NCI-H1105 (cell line): ENCODE measurements at places on chromosomes 6 and 20.
A peak's percentile ranks its signal among the peaks of the same experiment; 100 is the strongest.

DNA sequence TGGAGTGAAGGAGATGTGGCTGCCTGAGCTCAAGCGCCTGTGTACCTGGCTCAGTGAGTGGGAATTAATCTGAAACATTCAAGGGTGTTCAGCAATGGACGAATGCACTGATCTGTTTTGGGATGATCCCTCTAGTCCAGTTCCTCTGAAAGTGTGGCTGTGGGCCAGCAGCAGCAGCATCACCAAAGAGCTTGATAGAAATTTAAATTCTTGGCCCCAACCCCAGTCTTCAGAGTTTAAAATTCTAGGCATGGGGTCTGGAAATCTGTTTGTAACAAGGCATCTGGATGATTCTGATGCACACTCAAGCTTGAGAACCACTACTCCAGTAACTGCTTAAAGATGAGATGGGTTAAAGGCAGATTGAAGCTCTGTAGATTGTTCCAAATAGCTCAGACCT lies 59.2 kb downstream of the STMND1 start:
- DNase-seq: no peak

DNA sequence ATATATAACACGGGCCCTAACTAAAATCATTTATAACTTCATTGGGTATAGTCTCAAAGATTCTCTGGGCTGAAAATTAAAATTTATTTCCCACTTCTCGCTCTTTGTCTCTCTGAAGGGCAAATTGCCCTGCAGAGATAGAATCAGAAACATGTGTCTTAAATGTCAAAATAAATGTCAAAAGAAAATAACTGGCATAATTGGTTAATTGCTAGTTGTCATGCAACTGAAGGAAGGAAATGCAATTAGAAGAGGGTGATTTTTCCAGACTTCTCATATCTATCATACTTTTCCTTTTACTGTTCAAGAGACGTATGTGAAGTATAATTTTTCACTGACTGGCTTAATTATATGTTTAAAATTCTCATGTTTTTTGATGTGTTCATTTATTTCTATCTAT lies 80.3 kb upstream of the HMGCLL1 start:
- no peak for DNase-seq

GRCh38 chr6:166908811-166909210 lies 47.5 kb downstream of the RNASET2 start:
- no peak for DNase-seq

DNA sequence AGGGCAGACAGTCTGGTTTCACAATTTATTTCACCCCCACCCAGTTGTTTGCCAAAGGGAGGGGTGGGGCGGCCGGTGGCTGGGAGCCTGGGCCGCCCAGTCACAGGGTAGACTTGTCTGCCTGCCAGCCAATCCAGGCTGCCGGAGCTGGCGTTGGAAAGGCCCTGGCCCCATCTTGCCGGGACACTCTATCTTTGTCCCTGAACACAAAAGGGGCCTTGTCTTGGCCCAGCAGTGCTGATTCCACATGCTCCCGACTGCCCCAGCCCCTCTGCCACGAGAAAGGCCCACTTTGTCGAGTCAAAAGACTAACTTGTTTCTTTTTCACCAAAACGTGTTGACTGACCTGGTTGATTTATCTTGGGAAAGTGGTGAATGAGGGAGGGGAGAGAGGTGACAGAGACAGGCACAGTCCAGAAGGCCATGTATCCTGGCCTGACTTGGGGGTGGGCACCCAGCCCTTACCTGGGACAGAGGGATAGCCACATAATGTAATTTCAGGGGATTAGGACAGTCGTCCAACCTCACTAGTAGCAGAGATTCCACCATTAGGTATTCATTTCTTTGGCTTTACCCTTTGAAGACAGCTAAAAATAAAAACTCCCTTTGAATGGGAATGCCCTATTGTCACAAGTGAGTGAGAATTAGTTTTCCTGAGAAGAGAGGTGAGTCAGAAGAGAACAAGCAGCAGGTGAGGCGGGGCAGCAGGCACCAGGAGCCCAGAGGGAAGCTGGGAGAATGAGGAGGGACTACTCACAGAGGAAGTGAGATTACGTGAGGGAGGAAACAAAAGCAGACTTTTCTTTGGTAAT lies 67.0 kb upstream of the SIRPA start:
- DNase-seq: no peak

- DNase-seq: no peak
These were observed 23.2 kb downstream of the UBE2V1 start for GRCh38 chr20:50089787-50090177.

- no peak for DNase-seq
These were observed 6.3 kb upstream of the ZKSCAN8 start for GRCh38 chr6:28135393-28135792.

GRCh38 chr6:10413262-10413849 lies 1.5 kb downstream of the TFAP2A start:
- DNase-seq: no peak

GRCh38 chr6:27809067-27809938 lies 102.9 kb downstream of the OR2B2 start:
- DNase-seq: no peak

DNA sequence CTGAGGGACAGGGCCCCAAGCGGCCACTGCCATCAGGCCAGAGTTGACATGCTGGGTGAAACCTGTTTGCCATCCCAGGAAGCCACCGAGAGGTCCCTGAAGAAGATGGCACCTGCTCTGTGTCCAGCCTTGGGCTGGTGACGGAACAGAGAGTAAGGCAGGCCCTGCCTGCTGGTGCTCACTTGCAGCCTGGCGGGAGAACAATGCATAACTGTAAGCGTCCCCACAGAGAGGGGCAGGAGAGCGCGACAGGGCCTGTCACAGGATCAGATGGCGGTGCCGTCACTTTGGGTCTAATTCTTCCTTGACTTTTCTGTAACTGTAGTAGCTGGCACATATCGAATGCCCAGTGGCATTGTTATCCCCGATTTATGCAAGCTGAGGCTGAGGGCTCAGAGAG lies 29.0 kb upstream of the VSTM2L start:
- no peak for DNase-seq

GRCh38 chr6:13277231-13277630 lies 51.1 kb downstream of the TBC1D7 start:
- no peak for DNase-seq

DNA sequence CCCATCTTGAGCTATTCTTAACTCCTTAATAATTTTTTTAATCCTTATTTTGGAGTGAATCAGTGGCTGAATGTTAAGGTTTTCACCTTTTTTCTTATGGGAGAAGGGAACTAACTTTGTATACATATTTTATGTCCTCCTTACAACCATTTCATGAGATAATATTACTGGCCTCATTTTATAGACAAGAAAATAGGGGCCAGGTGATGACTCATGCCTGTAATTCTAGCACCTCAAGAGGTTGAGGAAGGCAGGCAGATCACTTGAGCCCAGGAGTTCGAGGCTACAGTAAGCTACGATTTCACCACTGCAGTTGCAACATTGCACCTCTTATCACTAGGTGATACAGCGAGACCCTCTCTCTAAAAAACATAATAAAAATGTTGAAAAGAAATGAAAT lies 128.7 kb downstream of the TMEM242 start:
- DNase-seq: no peak

GRCh38 chr20:2762578-2763131 lies 37.8 kb downstream of the CPXM1 start:
- no peak for DNase-seq

- no peak for DNase-seq
These were observed 34.5 kb upstream of the MAS1L start for GRCh38 chr6:29522227-29522626.

DNA sequence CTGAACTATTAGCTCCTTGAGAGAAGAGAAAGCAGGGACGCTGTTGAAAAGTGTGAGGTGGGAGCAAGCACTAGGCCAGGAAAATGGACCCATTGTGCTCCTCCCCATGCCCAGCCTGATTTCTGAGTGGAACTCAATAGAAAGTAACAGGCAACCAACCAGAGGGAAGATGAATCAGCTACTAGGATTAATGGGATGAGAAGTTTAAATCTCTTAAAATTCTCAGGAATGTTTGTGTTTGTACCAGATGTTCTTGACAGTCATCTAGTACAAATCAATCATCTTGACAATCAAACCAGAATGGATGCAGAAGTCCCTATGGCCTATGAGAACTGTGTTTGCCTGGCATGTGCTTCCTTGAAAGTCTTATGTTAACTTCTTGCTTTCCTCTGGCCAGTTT lies 48.9 kb downstream of the HDDC2 start:
- DNase-seq: no peak

GRCh38 chr6:139713900-139714506 lies 339.6 kb upstream of the CITED2 start:
- no peak for DNase-seq

- no peak for DNase-seq
These were observed 2.9 kb upstream of the RAMACL start for GRCh38 chr6:166589337-166589731.

GRCh38 chr6:148967541-148967956 lies 220.7 kb downstream of the UST start:
- DNase-seq: no peak

GRCh38 chr6:108408861-108409260 lies 114.0 kb downstream of the AFG1L start:
- no peak for DNase-seq

GRCh38 chr6:34573567-34574183 lies 17.5 kb upstream of the SPDEF start:
- DNase-seq: no peak

DNA sequence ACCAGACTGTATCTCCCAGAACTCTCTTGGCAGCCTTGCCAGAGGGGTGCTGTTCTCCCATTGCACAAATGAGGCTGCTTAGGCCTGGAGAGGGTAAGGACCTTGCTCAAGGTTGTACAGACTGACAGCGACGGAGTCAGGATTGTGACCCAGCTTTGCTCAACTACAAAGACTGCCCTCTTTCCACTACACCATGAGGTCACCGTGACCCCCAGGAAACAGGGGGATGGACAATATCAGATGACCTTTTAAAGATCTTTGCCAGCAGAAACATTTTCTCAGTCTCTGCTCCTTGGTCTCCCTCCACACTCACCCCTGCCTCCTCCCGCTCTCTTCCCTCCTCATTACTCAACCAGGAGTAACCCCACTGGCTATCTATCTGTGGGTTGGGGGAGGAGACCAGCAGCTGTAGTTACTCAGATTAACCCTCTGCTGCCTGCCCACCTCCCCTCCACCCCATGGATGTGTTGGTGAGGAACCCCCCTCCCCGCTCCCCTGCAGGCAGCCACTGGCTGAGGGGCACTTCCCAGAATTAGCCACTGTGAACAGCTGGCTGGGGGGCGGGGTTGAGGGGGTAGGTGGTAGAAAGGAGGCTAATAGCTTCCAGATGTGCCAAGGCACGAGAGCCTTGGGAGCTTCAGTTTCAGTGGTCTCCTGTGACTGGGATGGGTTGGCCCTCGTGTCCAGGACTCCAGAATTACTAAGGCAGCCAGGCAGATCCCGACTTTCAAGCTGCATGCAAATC lies 26.9 kb upstream of the MRPS18A start:
- DNase-seq: no peak

DNA sequence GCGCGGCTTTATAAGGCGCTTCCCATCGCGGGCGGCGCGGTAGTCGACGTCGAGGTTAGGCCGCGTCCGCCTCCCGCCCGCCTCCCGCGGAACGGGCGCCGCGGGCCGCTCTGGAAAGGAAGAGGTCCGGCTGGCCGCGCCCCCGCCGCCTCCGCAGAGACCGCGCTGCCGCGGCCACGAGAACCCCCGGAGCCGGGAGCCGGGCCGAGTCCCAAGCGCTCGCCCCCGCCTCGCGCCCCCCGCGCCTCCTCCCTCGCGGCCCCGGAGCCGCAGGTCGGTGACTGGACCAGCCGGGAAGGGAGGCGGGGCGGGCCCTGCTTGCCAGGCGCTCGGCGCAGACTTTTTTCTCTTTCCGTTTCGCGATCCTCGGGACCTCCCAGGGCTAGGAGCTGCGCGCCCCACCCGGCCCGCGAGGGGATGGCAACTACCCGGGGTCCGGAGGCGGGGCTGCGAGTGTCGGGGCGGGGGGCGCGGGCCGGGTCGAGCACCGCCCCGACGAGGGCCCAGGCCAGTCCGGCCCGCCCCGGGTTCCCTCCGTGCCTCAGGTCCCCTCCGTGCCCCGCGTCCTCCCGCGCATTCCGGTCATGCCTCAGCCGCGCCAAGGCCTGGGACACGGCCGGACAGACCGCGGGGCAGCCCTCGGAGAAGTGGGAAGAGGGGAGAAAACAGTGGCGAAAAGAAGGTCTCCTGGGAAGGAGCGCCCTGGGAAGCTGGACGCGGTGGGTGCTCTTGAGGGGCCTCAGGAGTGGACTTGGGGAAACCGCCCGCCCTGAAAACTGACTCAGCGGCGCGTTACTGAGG lies 417 bp upstream of the PXDC1 start:
- peak; percentile 33 for DNase-seq

GRCh38 chr6:31349301-31349700 lies 7.7 kb downstream of the HLA-B start:
- DNase-seq: no peak

DNA sequence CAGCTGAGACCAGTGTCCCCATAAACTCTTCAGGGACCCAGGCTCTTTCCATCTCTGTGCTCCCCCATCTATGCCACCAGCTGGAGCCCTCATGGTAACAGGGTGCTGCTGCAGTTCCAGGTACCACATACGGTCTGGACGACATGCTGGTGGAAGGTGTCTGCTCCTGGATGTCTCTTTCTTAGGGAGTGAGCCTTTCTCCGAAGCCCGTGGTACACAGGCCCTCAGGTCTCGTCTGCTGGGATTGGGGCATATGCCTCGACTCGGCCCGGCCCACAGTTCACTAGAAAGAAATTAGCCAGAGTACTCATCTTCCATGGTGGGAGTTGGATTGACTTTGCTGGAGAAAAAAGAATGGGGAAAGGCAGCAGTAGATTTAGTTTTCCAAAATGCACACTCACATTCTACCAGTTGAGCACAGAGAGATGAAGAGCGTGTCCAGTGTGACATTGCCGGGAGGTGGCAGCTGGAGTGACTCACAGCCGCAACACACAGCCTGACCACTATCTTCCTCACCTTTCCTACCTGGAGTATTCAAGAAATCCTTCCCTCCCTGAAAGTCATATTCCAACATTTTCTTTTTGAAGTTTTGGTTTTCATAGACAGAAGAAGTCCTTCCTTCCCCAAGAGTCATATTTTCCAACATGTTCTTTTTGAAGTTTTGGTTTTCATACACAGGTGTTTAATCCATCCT lies 18.6 kb upstream of the SPO11 start:
- DNase-seq: no peak

- DNase-seq: no peak
These were observed 149.6 kb upstream of the SYNCRIP start for GRCh38 chr6:85792254-85792653.

GRCh38 chr6:160163425-160163824 lies 41.8 kb downstream of the SLC22A1 start:
- DNase-seq: no peak
